ENCODE measurements at places on chromosomes 2 and 18.

GRCh38 chr18:39313992-39314391 lies 1748.4 kb upstream of the CELF4 start:
- no peak for DNase-seq

DNA sequence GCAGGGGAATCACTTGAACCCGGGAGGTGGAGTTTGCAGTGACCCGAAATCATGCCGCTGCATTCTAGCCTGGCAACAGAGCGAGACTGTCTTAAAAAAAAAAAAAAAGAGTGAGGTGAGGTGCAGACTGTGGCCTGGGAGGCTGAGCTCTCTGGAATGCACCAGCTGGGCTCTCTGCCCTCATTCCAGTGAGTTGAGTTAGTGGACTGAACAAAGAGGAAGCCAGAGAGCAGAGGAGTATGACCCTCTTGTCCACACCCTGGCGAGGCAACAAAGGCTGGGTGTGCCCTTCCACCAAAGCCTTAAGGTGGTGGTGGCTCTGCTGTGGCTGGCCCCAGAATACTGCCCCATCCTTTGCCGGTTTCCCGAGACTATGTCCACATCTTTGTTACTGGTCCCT lies 71.3 kb upstream of the ACKR3 start:
- DNase-seq, result no peak

DNA sequence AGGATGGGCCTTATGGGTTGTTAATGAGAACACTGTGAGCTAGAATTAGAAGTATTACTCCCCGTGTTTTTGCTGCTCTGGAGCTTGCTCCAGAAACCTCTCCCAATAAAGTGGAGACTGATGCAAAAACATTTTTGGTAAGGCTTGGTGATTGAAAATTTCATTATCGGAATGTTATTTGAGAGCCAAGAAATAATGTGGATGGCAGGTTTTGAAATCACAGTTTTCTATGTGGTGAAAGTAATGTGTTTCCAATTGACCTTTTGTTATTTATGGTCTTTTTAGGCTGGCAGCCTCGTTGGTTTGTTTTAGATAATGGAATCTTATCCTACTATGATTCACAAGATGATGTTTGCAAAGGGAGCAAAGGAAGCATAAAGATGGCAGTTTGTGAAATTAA lies 5.1 kb downstream of the PLEKHA3 start:
- peak; percentile 32 for DNase-seq

GRCh38 chr2:23532391-23533337 lies 147.7 kb downstream of the KLHL29 start:
- DNase-seq, result no peak

DNA sequence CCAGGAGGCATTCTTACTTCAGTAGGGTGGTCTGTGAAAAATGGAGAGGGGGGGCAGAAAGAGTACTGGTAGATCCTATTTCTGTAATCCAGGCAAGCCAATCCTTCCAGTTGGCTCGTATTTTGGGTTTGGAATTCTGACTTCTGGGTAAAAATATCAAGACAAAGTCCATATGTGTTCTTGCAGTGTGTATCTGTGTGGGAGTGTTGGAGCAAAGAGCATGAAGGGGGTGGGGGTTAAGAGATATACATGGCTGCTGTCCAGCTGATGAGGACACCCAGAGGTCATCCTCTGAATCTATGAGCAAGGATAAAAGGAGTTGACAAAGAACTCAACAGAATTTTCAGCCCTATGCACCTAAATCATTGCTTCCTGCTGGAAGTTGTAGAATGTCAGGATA lies 375.8 kb upstream of the PIK3C3 start:
- no peak for DNase-seq

- peak; percentile 78 for DNase-seq
Measured at GRCh38 chr2:17658251-17658843, 95.3 kb downstream of the SMC6 start.
